ENCODE measurements at places on chromosomes 13 and 19. TPM values are rescaled to one million over a fixed set of nuclear protein-coding genes. Genes with fewer than 3 reads are reported as not detected.

PIH1D1 gene
- total RNA-seq, result 67.2 TPM

ZNF560 gene
- total RNA-seq, result not detected

SLC27A5 gene
- 5.4 TPM for total RNA-seq

PTGER1 gene
- 4.6 TPM for total RNA-seq

CYP4F3 gene
- 5.3 TPM for total RNA-seq

OLFM2 gene
- total RNA-seq, result 8.6 TPM

RXFP2 gene
- total RNA-seq, result not detected

Measured in gastroesophageal sphincter (tissue), 4 donors.